Stimulated activated CD4-positive, alpha-beta T cell treated with anti-CD3 and anti-CD28 coated beads, Interleukin-12 subunit alpha, Interleukin-12 subunit beta, amount 100 ng/mL, for 48 hours (primary cell): ENCODE measurements at places on chromosomes 11 and 22.
A peak's percentile ranks its signal among the peaks of the same experiment; 100 is the strongest.

DNA sequence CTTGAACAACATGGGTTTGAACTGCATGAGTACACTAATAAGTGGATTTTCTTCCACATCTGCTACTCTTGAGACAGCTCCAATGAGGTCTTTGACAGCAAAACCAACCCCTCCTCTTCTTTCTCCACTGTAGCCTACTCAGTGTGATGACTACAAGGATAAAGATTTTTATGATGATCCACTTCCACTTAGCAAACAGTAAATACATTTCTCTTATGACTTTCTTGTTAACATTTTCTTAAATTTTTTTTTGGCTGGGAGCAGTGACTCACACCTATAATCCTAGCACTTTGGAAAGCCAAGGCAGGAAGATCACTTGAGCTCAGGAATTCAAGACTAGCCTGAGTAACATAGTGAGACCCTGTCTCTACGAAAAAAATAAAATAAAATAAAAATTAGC lies 9.9 kb upstream of the EIF4G2 start:
- DNase-seq, result no peak

DNA sequence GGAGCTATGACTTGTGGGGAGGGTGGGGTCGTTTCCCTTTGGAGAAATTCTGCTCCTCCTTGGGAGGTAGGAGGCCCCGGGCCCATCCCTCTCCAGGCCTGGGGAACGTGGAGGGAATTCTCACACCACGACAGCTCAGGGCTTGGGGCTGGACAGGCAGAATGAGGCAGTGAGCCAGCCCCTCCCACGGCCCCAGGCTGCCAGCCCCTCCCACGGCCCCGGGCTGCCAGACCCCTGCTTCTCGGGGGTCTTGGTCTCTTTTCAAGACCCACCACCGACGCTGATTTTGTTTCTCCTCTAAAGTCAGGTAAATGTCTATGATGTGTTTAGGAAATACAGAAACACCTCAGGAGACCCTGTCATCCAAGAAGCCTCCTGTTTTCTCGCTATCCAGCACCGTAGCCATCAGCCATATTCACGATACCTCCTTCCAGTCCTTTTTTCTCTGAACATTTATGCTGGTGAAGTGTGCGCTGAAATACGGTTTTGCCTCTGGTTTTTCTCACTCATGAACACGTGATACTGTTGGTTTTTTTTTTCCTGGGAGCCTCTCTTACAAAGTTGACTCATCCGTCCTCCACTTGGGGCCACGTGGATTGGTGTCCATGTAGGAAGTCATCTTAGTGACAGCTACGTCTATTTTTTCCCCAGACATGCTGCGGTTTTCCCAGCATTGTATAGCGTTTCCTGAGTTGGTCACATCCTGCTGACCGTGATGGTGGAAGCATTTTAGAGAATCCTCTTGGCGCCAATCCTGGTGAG lies 1219.6 kb downstream of the BRD1 start:
- no peak for DNase-seq

GRCh38 chr11:122812638-122813037 lies 25.7 kb upstream of the CRTAM start:
- no peak for DNase-seq

DNA sequence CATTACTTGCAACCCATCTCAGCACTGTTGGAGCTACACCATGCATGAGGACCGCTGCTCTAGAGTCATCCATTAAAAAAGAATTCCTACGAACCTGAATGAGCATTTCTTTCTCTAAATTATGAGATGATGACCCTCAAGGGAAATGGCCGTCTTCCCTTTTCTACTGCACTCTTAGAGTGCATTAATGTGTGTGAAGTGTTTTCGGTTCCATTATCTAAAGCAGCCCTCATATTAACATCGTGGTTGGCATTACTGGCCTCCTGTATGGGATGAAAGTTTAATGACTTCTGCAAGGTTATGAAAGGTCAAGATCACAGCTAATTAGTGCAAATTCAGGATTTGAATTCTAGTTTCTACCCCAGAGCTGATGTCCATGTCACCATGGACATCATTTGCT lies 16.7 kb downstream of the CD44 start:
- DNase-seq, result no peak

- no peak for DNase-seq
Observed at GRCh38 chr22:44331881-44332714, 19.3 kb upstream of the SHISAL1 start.

DNA sequence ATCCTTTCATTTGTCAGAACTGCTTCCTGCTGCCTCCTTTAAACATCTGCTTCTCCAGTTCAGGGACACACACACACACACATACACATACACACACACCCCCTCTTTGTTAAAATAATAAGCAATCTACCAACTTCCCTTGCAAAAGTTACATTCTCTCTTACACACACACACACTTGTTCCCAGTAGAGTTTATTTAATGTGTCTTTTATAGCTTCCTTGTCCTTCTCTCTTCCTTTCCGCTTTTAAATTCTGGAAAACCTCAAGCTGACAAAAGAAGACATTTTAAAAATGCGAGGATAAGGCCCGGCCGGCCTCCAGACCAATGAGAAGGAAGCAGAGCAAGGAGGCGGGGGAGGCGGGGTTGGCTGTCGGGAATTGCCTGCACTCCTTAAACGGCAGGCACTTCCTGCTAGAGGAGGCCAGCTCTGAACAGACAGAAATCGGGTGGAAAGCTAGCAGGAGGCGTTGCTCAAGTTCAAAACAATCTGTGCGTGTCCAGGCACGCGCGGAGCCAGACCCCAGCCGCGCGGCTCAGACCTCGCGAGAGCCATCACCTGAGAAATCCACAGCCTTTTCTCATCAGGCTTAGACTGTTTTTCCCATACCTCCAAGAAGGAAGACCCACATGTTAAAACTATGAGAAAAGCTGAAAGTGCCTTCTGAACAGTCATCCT lies 99.9 kb downstream of the MAML2 start:
- DNase-seq, result peak; percentile 82

DNA sequence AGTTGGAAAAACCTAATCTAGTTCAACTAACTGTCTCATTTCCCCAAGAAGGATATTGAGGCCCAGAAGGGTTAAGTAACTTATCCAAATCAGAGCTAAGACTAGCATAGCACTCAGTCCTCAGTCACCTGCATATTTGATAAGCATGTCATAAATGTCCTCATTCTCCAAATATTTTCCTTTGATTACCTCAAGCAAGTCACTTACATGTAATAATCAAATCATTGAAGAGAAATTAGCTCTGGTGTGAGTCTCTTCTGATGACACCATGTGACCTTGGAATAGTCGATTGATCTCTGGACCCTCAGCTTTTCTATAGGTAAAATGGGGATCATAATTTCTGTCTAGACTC lies 48.8 kb upstream of the PICALM start:
- no peak for DNase-seq

DNA sequence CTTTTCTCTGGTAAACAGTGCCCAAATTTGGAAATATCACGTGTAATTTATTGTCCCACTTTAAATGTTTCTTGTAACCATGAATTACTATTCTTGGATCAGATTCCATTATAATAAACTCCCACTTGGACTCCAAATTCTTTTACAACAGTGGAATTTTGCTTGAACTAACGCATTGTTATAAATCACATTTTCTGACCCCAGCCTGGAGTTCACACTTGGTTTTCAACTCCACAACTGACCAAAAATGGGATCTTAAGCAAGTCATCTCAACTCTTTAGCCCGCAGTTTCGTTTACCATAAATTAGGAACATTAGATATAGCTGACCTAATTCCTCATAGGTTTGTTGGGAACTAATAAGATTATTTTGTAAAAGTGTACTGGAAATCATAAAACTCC lies 336.8 kb upstream of the NCAM1 start:
- no peak for DNase-seq

GRCh38 chr22:37575490-37576003 lies 4.3 kb downstream of the LGALS2 start:
- DNase-seq, result no peak

DNA sequence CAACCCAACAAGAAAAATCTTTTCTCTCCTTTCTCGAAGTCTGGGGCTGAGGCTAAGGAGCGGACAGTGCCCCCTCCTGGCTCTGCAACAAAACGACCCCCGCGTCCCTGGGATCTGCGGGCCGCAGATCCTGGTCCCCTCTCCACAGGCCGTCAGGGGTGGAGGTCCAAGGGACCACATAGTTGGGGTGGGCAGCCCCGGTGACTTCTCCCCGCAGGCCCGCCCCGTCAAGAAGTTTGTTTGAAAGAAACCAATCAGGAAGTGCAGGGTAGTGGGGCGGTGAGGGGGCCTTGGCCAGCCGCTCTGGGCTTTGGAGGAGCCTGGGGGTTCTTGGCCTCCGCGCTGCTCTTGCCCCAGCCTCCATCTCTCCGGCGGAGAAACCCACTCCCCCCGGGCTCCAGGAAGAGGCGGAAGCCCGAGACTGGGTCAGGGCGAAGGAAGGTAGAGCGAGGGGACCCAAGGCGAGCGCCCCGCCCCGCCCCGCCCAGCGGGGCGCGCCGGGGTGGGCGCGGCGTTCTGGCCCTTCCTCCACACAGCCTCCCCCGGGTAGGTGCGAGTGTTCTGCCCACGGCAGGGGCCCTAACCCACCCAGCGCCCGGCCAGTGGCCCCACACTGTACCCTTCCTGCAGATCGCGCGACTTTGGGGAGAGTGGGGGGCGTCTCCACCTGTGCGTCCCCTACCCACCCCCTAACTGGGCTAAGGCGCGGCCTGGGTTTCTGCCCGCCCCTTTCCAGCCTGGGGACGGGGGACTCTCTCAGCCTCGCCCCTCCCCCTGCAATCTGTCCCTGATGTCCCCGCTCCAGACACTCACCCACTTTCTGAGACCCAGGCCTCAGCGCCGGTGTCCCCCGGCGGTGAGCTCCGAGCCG lies 1.3 kb downstream of the TP53I11 start:
- DNase-seq, result no peak

GRCh38 chr11:73308961-73309919 lies 1.2 kb downstream of the ARHGEF17 start:
- DNase-seq, result no peak

DNA sequence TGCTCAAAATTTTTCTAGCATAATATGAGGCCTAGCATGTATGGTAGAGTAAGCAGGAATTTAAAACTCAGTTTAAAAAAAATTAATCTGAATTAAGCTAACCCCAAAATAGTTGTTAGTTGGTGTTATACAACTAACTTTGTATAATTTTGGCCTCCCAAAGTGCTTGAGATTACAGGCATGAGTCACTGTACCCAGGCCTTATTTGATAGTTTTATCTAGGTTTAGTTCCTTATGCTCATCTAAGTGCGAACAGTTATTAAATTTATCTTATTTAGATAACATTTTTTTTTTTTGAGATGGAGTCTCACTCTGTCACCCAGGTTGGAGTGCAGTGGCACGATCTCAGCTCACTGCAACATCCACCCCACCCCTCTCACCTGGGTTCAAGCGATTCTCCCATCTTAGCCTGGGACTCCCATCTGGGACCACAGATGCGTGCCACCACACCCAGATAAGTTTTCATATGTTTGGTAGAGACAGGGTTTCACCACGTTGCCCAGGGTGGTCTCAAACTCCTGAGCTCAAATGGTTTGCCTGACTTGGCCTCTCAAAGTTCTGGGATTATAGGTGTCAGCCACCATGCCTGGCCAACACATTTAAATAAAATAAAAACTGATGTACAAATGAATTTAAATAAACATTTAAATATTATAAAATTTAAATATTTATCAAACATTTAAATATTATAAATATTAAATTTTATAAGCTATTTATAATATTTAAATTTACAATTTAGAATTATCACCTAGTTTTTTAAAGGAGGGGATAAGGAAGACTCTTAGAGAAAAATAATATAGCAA lies 7.5 kb downstream of the IL18 start:
- no peak for DNase-seq

GRCh38 chr11:8312986-8313385 lies 49.3 kb upstream of the LMO1 start:
- no peak for DNase-seq

DNA sequence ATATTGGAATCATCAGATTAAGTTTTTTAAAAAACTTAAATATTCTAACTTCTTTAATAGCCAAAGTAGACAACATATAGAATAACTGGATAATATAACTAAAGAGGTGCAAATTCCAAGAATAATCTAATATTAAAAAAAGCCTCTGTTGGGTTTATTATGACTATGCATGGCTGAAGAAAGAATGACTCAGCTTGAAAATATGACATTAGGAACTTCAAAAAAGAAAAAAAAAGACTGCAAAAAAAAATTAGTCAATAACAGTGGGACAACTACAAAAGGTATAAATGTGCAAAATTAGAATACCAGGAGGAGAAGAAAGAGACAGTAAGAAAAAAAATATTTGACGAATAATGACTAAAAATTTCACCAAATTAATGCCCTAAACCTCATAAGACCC lies 1178.0 kb downstream of the JRKL start:
- DNase-seq, result no peak

DNA sequence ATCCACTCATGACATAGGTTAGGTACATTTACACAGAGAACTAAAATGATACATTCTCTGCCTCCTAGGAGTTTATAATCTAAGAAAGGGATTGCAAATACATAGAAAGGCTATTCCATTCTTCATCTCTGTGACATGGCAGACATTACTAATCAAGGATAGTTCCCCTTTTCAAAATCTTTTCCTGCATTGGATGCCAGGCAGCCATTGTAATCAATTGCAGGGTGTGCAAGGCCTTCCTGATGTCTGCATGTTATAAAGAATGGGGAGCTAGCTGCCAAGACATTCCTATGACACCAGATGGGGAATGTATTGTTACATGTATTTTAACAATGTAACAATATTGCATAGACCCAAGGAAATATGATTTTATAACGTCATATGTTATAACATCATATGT lies 82.0 kb downstream of the KIRREL3 start:
- no peak for DNase-seq

GRCh38 chr11:41879214-41879613 lies 419.8 kb upstream of the LRRC4C start:
- no peak for DNase-seq

DNA sequence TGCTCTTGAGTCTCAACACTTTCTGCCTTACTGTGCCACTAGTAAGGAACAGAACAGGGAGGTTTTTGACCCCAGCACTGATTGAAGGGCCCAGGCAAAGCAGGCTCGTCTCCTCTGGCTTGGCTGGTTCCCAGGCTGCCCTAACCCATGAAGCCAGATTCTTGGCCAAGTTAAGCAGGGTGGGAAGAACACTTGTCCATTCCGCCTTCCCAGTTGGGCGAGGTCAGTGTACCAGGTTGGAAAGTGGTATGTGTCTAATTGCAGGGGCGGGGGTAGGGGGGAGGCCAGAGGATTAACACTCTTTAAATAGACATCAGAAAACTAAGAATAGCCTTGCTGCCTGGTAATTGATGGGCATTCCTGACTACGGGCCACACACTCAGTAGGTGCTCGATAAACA lies 14.4 kb downstream of the TIMP3 start:
- DNase-seq, result no peak

DNA sequence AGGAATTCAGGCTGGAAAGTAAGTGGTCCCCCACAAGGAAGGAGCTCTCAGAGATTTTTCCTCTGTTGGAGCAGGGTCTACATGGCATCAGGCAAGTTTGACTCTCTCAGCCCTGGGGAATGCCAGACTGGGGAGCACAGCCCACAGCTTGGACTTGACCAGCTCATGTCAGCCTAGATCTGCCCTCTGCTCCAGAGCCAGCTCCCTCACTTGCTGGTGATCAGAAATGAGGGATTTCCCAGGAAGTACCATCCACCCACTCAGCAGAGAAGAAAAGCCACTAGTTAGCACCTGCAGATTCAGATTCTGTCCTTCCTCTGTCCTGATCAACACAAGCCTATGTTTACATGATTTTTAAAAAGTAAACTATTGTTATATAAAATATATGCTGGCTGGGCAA lies 13.0 kb downstream of the TALDO1 start:
- no peak for DNase-seq

GRCh38 chr11:127470306-127470884 lies 469.8 kb upstream of the KIRREL3 start:
- DNase-seq, result no peak

- no peak for DNase-seq
Observed at GRCh38 chr11:8932564-8933180, at the start of gene C11orf16. C11orf16 (minus strand) TSS chr11:8932947; CDS start chr11:8932308, 639 bp downstream.

- no peak for DNase-seq
Observed at GRCh38 chr11:35285471-35285870, 133.9 kb downstream of the SLC1A2 start.
